Left renal cortex interstitium (tissue), 4 donors: ENCODE measurements at places on chromosomes 16 and 17.

- DNase-seq: no peak
Measured at GRCh38 chr16:3311496-3311895, 6.2 kb downstream of the ZNF75A start.

DNA sequence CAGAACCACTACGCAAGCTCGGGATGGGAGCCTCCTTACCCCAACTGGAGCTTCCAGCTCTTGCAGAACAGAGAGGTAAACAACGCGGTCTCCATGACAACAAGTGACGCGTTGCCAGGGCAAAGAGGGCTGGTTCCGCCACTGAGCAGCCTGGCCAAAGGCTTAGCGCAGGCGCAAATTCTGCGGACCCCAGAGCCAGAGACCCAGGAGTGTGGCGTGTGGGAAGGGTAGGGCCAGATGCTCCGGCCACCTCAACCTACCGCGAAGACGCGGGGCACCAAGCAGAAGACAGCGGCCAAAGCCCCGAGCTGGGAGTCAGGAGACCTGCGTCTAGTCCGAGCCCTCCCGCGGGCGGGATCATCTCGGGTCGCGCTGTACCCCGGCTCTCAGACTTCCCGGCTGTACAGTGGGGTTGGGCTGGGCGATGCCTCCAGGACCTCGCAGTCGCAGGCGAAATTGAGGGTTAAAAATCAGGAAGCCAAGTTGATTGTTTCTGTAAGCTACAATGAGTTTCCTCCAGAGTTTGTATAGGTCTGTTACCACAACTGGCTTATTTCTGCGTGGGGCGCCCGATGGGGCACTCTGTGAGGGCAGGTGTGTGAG is at the start of gene TEKT1:
Gene TEKT1, minus strand, starts transcription at position 69 of the 603 bp plus-strand sequence. CDS start 1,353 bp downstream, outside the sequence.
- no peak for DNase-seq

GRCh38 chr17:43406676-43407645 is 8.2 kb downstream of the ARL4D start:
- DNase-seq: no peak

- no peak for DNase-seq
Measured at GRCh38 chr17:60554377-60554788, 28.3 kb upstream of the APPBP2 start.

GRCh38 chr17:12734926-12735325 is 54.4 kb upstream of the ARHGAP44 start:
- DNase-seq: no peak

DNA sequence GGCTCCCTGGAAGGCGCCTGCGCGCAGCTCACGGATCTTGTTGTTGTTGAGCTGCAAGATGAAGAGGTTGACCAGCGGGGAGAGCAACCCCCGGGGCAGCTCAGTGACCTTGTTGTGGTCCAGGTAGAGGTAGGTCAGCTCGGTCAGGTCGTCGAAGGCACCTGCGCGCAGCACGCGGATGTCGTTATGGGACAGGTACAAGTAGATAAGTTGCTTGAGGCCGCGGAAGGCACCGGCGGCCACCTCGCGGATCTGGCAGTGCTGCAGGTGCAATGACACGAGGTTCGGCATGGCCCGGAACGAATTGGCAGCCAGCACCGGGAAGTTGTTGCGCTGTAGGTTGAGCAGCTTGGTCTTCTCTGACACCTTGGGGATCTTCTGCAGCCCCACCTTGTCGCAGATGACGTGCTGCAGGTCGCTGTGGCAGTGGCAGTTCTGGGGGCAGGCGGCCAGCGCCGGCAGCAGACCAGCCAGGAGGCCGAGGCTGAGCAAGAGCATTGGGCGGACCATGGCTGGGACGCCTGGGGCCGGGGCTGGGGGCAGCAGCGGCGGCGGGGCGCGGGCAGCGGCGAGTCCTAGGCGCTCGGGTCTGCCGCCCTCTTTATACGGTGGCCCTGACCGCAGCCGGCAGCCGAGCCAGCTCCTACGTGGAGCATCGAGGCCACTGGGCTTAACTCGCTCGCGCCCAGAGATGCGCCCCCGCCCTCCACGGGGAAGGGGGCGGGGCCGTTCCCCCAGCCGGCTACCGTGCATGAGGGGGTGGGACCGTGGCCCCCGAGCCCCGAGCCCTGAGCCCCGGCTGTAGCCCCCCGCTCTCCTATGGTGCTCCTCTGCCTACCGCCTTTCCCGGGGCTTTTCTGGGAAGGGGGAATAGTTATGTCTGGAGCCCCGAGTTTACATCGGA is at the start of gene CHAD:
Gene CHAD, minus strand, starts transcription at position 577 of the 904 bp plus-strand sequence. Its CDS starts 67 bp downstream, at position 510.
- DNase-seq: no peak

DNA sequence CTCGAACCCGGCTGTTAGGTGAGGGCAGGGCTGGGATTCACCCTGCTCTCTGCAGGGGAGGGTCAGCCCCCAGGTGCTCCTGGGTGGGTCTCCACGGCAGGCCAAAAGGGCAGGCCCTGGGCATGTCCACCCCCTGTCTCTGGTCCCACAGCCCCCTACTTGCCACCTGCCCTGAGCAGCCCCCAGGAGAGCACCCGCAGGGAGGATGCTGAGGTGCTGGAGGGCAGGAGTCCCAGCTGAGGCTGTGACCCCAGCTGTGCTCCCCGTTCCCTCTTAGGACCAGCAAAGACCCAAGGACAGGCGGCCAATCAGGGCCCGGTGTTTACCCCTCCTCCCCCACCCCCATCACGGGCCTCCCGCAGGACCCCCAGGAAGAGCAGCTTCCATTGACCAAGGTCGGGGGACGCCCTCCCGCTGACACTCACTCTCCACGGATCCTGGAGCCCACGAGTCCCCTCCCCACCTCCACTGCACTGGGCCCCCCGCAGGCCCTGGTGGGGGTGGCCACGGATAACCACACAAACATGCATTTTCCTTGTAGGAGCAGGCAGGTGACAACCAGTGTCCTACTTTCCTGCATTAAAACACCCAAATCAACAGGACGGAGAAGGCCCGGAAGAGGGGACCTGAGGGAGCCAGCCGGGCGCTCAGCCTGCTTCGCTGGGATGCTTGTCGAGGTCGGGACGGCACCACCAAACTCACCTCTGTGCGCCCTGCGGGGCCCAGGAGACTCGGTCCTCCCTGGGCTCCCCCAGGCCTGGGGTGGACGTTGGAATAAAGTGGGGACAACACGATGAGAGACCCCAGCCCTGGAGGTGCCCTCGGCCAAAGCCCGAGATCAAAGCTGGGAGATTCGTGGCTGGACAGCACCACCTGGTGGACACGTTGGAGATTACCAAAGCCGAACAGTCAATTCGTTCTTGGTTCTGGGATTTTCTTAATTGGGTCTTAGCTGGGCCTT is 22.5 kb upstream of the ENPP7 start:
- no peak for DNase-seq

- DNase-seq: no peak
Measured at GRCh38 chr16:86609115-86609514, 30.8 kb downstream of the FOXL1 start.

DNA sequence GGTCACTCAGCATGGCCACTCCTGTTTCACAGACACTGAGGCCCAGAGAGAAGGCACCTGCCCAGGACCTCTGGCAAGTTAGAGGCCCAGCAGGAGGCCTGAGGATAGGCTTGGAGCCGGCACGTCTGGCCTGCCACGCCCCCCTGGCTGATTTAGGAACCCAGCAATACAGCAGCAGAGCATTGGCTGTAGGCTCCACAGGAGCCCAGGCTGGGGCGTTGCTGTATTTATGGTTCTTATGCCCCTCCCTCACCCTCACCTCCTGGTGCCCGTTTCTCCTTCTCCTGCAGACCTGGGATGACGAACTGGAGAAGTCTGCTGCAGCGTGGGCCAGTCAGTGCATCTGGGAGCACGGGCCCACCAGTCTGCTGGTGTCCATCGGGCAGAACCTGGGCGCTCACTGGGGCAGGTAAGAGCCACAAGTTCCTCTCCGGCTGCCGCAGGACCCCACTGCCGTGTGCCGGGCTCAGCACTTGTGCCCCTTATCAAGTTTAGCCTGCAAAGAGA is 25.8 kb downstream of the CRISPLD2 start:
- no peak for DNase-seq

- DNase-seq: no peak
Measured at GRCh38 chr16:87724490-87725291, 41.1 kb downstream of the KLHDC4 start.
